Activated naive CD4-positive, alpha-beta T cell treated with Interleukin-2 at 50 U/mL for 16 hours (primary cell): ENCODE measurements at places on chromosomes 6 and 20.
A peak's percentile ranks its signal among the peaks of the same experiment; 100 is the strongest.

- peak; percentile 62 for DNase-seq
Measured at GRCh38 chr6:118810420-118811027, 83.4 kb upstream of the ASF1A start.

GRCh38 chr6:27096834-27097511 lies 150.5 kb upstream of the PRSS16 start:
- peak; percentile 26 for DNase-seq

DNA sequence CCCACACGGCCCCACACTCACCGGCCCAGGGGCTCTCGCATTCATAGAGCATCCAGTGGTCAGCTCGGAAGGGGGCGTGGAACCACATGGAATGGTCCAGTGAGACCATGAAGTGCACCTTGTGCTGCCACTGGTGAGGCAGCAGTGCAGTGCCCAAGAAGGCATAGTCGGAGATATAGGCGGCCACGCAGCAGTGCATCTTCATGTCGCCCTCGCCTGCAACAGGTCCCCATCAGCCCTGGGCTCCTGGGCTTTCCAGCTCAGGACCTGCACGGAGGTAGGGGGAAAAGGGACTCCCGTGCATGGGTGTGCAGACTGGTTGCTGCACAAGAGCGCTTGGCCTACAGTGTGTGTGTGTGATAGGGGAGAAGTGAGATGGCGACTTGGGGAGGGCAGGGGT lies 9.9 kb downstream of the SNX21 start:
- DNase-seq = no peak

- DNase-seq = no peak
Measured at GRCh38 chr20:46056970-46057855, 28.2 kb downstream of the SLC12A5 start.
